NCI-H1105 treated with DMSO at 0.1 percent for 48 hours (cell line): ENCODE measurements at places on chromosomes 5 and 9.

DNA sequence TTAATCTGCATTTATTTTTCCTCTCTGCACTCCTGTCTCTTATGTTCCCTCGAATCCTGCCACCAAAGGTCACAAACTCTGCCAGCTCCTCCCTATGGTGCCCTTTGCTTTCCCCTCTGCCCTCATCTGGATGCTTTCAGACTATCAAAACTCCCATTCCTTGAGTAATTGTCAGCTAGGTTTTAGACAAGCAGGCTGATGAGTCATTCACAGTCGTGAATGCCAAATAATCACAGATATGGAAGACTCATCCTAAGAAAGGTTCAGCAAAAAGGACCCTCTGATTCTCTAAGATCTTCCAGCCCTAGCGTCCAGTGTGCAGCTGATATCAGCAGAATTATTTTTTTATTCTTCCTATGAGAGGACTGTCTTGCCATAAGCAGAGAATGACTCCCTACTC lies 104.5 kb upstream of the NUDT12 start:
- no peak for DNase-seq

DNA sequence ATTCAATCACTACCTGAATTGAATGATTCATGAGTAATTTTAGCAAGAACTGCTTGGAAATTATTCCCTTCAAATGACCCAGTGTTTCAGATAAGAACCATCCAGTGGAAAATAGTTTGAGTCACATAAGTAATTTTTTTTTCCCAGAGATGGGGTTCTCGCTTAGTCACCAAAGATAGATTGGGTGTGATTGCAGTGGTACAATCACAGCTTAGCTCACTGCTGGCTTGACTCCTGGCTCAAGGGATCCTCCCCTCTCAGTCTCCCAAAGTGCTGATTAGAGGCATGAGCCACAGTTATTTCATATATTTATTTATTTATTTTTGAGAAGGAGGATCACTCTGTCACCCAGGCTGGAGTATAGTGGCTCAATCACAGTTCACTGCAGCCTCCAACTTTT lies 574.5 kb upstream of the ARRDC3 start:
- DNase-seq, result no peak

GRCh38 chr5:94173100-94173499 lies 431.7 kb upstream of the POU5F2 start:
- DNase-seq, result no peak

GRCh38 chr5:135719428-135720063 lies 114.9 kb upstream of the SLC25A48 start:
- DNase-seq, result no peak
